ENCODE measurements at places on chromosomes 2 and 18.

DNA sequence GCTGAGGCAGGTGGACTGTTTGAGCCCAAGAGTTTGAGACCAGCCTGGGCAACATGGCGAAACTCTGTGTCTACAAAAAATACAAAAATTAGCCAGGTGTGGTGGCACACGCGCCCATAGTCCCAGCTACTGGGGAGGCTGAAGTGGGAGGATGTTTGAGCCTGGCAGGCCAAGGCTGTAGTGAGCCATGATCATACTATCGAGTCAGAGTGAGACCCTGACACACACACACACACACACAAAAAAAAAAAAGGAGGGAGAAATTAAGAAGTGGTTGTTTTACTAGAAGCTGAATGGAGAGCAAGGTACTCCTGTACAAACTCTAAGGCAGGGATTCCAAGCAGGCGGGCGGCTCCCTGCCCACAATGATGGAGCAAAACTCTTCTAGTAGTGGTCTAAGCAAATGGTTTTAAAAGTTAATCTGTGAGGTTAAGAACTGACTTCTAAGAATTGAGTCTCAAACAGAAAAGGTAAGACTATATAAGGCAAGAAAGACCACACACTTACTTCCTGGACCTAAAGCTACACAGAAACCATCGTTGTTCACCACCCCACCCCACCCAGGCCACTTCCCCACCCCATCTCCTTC, 2.6 kb downstream of the ANKRD44 start:
- no peak for DNase-seq

- no peak for DNase-seq
Measured at GRCh38 chr2:171173087-171173486, 12.4 kb upstream of the TLK1 start.

DNA sequence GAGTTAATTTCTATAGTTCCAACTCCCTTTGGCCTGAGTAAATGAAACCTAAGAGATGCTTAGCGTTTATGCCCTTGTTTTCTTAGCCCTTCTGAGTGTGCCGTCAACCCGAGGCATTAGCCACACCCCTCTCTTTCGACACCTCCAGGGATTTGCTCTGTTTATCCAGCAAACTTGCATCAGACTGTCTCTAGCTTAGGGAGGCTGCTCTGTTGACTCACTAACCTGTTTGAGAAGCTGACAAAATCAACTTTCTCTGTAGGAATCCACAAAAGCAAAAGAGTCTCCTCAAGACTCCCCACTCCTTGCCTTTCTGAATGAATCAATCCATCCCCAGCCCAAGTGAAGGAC, 317.6 kb downstream of the TNS1 start:
- no peak for DNase-seq

DNA sequence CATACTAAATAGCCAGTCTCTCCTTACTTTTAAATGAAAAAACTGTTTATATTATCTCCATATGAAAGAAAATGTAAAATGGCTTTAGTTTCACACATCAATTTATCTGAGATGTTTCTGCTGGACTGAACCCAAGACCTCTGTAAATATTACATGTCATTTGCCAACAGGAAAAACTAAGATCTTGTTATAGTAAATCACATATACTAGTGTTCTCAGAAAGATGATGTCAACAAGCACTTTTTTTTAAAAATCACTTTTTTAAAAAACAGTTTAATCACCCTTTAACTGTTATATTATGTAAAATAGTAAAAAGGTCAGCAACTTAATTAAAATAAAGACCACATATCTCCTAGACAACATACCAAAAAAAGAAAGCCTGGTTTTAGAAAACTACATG, 46.3 kb downstream of the PTPN2 start:
- DNase-seq: no peak

DNA sequence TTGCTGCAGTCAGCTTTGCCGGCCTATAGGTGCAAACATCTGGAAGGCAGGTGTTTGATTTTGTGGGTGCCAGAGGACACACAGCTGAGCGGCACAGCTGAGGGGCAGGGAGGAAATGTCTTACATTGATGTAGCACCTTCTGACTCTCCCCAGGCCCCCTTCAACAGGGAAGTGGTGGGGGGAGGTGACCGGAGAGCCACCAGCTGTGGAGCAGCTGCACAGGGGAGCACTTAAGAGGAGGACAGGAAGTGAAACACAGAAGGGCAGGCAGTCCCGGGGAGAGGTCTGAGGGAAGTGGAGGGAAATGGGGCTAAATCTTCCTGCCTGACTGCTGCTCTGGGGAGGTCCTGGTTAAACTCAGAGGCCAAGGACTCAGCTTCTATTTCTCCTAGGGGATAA, 409.1 kb downstream of the TNS1 start:
- DNase-seq: no peak

- DNase-seq: no peak
Measured at GRCh38 chr2:3628800-3629199, 29.2 kb upstream of the ALLC start.
